ENCODE measurements at places on chromosomes 1 and 21.

DNA sequence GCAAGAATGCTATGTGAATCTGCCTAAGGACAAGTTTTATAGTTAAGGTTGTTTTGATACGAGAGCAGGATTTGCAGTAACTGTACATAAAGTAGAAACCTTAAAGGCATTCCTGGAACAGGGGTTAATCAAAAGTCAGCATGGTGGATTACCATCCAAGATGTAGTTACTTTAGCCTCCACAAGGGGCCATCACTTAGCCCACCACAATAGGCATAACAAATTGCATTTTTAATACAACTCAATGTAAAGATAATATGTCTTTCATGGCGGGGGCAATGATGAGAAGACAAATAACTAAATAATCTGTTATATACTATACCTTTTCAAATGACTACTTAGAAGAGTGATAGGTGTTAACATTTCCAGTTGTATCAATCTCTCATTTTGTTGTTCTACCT, 611.2 kb upstream of the ADGRL4 start:
- no peak for DNase-seq

- DNase-seq, result no peak
Observed at GRCh38 chr1:211951856-211952255, 83.5 kb downstream of the INTS7 start.

- DNase-seq, result no peak
Observed at GRCh38 chr1:89546934-89547562, 22.4 kb downstream of the LRRC8B start.

DNA sequence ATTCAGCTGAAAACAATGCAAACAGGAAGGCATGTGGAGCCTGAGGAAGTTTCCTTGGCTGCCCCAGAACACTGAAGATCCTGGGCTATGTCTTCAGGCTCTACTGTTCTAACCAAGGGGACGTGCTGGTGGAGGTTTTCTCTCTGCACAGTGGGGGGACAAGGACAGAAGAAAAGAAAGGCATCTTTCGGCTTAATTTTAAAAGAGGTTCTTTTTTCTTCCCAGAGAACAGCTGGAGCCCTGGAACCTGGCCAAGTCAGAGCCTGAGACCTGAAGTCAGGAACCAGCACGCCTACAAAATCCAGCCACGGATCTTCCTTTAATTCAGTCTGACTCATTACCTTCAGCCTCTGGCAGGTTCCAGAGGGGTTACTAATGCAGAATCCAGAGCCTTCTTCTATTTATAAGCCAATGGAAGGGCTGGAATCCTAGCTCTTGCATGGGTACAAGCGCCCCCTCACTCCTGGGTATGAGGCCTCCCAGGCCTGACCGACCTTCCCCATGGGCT, 19.8 kb downstream of the CTNNBIP1 start:
- no peak for DNase-seq

GRCh38 chr1:22398656-22399420, 52.8 kb upstream of the ZBTB40 start:
- no peak for DNase-seq

DNA sequence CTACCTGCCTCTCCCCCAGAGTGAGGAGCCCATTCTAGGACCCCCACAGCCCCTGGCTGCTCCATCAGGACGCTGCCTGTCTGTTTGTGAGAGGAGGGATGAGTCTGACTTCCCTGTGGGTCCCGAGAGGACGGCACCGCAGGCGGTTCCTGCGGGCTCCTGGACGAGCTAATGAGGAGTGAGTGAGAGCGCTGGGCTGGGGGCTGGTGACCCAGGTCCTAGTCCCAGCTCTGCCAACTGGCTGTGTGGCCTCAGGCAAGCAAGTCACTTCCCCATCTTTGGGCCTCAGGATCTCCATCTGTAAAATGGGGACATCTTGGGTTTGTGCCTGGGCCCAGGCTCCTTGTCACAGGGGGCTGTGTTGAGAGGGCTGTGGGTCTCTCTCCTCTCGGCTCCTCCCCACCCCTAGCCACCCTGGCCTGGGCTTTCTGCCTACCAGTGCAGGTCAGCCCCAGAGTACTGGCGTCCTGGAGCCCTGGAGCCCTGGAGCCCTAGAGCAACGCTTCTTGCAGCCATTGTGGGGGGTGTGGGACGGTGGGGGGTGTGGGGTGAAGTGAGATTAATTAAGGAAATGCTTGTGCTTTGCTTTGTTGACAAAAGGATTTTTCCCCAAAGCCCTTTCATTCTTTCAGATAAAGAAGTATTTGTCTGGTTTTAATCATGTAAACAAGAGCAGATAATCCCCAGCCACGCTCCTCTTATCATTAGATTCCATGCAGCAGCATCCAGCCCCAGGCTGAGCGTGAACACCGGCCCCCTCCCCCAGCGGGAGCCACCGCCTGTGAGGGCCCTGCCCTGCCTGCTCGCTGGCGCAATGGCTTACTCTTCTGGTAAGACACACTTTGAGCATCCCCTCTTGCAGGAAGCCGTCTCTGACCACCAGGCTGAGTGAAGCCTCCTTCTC, 26.8 kb downstream of the SLC1A7 start:
- DNase-seq, result peak; percentile 91

DNA sequence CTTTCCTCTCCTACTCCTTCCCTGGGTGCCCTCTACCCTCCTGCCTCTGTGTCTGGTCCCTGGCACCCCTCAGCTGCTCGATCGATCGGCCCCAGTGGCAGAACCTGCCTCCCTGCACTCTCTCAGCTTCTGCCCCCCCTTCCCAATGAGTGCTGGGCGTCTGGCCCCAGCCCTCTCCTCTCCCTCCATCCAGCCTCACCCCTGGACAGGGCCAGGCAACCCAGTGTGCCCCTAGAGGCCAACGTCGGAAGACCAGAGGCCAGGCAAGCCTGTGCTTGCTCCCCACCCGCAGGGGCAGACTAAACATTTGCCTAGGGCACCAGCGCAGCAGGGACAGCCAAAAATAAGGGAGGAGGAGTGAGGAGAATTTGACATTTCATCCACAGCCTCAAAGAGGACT, 43.5 kb downstream of the LGR6 start:
- DNase-seq, result peak; percentile 95

DNA sequence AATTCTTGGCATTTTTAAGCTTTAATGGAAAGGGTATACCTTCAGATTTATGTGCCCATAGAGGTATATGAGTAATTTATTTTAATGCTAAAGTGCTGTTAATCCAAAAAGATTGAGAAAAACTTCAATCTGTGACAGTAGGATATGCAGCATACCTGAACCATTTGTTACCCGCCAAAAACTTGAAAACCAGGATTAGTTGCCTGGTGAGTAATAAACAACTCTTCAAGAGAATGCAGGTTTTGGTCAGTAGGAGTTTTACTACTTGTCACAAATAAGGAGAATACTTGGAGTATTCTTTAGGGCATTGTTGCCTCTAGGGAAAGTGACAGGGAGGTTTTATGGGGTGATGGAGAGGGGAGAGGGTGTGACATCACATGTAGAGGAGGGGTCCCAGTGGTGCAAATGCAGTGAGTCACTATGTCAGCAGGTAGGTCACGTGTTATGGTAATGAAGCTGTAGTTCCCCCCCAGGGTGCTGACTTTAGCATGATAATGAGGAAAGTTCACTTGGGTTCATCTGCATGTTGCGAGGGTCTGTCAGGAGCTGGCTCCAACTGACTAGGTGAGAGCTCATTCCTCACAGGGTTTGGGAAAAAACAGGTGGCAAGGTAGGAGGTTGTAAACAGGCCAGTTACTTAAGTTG, 23.1 kb downstream of the USP25 start:
- peak; percentile 95 for DNase-seq

DNA sequence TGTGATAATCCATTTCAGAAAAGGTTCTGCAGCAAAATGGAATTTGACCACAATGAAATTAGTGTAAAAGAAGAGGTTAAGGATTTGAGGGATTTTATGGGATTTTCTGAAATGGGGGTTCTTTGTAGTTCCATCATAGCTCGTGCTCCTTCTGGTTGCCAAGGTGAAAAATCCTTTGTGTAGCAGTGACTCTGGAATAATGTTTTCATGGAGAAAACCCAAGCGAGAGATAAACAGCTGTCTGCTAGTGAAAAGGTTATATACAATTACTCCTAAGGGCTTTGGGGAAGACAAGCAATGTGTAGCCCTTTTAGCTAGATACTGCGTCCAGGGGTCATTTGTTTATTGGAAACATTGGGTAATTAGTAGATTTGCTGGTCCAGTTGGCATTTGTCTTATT, 453.2 kb upstream of the DEPDC1 start:
- DNase-seq, result no peak

GRCh38 chr1:94578856-94579255, 37.3 kb upstream of the F3 start:
- no peak for DNase-seq

DNA sequence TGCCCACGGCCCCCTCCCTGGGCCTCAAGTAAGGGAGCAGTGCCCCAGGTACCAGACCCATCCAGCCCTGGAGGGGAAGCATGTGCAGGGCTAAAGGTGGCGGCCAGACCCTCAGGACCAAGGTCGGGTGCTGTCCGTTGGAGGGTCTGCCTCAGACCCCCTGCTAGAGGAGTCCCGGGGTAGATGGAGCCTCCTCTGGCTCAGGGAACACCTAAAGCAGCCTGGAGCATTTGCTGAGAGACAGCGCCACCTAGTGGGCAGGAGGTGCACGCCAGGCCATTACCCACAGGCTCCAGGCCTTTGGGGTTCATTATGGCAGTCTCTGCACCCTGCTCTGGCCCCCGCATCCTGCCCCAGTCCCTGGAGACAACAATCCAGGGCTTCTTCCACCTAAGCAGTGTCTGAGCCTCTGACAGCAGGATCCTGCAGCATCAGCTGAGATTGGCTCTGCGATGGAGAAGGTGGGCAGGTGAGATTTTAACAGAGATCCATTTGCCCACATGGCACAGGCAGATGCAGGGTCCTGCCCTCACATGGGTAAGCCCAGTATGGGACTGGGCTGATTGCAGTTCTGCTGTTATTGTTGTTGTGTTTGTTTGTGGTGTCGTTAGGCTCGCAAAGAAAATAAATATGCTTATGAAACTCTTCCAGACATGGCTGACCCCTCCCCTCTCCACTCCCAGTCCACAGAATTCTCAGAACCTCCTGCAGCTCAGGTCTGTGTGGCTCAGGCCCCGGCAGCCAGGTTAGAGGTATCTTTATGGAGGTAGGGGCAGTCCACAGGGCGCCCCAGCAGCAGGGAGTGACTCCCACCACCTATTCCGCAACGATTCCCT, 42.4 kb downstream of the CTNNBIP1 start:
- DNase-seq, result peak; percentile 95

DNA sequence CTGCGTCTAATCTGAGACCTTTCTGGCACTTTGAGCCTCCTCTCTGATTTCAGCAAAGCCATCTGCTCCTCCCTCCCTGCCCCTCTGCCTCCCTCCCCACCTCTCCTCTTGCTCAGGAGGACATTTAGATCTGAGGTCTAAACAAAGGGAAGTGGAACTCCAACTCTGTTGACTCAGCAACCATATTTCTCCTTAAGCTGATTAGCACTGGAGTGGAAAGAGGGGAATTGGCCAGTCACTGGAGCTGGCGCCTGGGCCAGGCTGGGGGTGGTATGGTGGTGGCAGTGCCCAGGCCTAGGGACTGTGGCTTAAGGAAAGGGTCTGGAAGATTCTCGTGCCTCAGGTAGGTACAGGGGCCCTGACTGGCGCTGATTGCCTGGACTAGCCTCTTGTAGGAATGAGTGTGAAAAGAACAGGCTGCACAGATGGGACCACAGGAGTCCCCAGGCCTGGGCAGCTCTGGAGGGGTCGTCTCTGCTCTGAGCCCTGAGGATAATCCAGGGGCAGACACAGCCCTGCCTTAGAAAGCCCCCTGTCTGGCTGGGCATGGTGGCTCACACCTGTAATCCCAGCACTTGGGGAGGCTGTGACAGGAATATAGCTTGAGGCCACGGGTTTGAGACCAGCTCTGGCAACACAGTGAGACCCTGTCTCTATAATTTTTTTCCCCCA, 11.9 kb downstream of the SH2D2A start:
- no peak for DNase-seq

DNA sequence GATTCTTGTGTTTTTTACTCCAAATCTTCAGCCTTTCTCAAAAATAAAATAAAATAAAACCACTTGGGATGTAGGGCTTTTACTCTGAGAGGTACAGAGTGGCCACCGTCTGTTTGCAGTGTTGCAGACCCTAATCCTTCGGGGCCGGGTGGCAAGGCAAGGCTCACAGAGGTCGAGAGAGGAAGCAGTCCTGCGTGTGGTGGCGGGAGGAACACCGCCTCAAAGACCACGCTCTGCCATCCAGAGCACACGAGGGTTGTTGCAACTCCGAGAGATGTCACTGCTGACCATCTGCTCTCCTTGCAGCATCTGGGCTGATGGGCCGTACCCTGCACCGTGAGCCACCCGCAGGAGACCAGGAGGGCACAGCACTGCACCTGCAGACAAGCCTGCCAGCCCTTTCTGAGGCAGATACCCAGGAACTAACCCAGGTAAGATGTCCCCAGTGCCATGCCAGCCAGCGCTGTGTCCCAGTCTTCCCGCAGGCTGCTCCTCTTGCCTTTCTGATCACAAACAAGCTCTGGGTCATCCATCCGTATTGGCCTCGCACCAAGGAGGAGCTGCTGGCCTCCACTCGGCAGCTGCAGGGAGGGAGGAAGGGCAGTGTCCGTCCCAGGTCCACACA, 31.5 kb downstream of the SNAP47 start:
- no peak for DNase-seq

DNA sequence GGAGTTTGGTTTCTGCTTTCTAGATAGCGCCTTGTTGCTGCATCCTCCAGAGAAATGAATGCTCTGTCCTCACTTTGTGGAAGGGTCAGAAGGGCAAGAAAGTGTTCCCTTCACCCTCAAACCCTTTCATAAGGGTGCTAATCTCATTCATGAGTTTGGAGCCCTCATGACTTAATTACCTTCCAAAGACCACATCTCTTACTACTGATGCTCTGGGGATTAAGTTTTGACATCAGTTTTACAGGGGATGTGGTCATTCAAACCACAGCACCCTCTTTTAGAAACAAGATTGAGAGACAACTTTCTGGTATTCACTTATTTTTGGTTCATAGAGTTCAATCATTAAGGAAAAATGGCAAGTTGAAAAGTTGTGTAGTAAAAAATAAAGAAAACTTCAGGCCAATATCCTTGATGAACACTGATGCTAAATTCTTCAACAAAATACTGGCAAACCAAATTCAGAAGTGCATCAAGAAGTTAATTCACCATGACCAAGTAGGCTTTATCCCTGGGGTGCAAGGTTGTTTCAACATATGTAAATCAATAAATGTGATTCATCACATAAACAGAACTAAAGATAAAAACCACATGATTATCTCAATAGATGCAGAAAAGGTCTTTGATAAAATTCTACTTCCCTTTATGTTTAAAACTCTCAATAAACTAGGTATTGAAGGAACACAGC, 442.1 kb downstream of the PTBP2 start:
- DNase-seq, result no peak
